ENCODE measurements at places on chromosomes 12 and 14. TPM values are rescaled to one million over a fixed set of nuclear protein-coding genes. Genes with fewer than 3 reads are reported as not detected.
A peak's percentile ranks its signal among the peaks of the same experiment; 100 is the strongest.

DNA sequence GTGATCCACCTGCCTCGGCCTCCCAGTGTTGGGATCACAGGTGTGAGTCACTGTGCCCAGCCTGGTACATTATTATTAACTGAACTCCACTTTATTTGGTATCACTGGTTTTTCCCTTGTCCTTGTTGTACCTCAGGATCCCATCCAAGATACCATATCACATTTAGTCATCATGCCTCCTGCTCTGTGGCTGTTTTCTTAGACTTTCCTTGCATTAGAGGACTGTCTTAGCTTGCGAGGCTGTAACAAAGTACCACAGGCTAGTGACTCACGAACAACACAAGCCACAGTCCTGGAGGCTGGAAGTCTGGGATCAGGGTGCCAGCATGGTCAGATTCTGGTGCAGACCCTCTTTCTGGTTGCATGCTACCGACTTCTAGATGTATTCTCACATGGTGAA lies 12.2 kb downstream of the KLC1 start:
- DNase-seq, result peak; percentile 74

GRCh38 chr12:130665753-130666152 lies 50.3 kb downstream of the RIMBP2 start:
- no peak for DNase-seq

MIP gene
- total RNA-seq, result not detected

DNA sequence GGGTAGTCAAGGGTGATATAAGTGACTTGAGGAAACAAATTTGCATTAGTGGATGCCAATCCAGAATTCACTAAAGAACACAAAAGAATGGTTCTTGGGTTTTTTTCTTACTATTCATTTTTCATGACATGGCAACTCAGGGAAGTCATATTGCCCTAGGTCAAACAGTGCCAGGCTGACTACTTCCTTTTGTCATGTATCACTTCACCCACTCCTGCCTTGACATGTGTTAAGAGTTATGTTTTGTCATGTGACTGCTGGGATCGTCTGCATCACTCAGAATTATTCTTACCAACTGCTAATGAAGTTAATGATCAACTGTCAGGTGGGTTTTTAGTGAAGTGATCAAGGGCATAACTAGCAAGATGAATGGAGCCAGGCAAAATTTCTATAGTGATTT lies 74.2 kb downstream of the PRORP start:
- no peak for DNase-seq

PRPH gene
- total RNA-seq, result 6.9 TPM

DNA sequence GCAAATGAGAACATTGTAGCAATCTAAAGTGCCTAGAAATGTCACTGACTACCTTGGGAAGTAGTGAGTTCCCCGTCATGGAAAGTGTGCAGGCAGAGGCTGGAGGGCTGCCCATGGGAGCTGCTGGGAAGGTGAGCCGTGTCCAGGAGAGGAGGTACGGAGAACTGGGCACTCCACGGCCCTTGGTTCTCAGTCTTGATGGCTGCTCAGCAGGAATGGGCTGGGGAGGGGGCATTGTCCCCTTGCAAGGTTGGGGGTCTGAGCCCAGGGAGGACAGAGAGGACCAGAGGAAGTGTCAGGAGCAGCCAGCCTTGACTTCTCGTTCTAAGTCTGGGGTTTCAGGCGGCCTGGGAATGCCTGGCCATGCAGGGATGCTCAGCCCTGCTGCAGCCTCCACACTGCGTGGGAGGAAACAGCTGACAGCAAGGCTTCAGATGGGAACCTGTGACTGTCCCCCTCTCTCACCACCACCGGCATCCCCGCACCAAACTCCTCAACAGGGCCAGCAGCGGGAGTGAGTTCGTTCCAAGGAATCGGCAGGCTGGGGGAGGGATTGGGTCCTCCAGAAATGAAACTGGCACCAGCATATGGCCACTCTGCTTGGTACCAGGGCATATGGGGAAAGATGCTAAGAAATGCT lies 140.2 kb downstream of the BCL11B start:
- no peak for DNase-seq

FBRSL1 gene
- total RNA-seq, result 22.5 TPM

DNA sequence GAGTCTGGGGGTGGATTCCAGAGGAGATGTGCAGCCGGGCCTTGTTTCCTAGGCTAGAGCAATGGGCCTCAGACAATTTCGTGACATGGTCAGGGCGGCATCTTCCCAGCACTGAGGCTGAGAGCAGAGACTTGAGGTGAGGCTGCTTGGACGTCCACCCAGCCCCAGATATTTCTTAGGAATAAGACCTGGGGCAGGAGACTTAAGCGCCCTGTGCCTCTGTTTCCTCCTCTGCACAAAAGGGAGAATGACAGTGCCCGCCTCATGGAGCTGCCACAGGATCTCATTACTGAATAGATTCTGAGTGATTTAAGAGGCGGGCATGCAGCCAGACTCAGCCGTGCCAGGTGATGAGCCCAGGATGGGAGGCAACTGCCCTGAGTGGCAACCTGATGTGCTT lies 297.9 kb upstream of the SFSWAP start:
- no peak for DNase-seq

DNA sequence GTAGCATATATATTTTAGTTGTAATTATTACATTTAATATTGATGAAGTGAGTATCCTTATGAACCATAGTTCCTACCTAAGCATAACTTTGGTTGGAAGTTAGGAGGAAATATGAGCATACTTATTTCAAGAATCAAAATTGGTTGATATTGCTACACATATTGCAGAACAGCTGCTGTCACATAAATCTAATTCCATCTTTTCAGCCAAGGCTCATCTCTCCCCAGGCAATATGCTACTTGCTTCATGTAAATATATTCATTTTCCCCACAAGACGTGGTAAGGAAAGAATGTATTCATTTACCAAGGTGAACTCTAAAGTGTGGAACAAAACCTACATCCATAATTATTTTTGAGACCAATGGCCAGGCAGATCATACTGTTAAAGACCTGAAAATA lies 62.5 kb upstream of the HIF1A start:
- DNase-seq, result no peak

GPX2 gene
- not detected for total RNA-seq

GRCh38 chr12:26203167-26203780 lies 7.9 kb downstream of the SSPN start:
- DNase-seq, result no peak

- DNase-seq, result no peak
Measured at GRCh38 chr12:27387473-27387872, 54.8 kb downstream of the BMAL2 start.

GRCh38 chr12:46792925-46793324 lies 32.9 kb downstream of the SLC38A4 start:
- DNase-seq, result no peak

GRCh38 chr12:64332938-64333337 lies 57.6 kb downstream of the C12orf56 start:
- no peak for DNase-seq

DNA sequence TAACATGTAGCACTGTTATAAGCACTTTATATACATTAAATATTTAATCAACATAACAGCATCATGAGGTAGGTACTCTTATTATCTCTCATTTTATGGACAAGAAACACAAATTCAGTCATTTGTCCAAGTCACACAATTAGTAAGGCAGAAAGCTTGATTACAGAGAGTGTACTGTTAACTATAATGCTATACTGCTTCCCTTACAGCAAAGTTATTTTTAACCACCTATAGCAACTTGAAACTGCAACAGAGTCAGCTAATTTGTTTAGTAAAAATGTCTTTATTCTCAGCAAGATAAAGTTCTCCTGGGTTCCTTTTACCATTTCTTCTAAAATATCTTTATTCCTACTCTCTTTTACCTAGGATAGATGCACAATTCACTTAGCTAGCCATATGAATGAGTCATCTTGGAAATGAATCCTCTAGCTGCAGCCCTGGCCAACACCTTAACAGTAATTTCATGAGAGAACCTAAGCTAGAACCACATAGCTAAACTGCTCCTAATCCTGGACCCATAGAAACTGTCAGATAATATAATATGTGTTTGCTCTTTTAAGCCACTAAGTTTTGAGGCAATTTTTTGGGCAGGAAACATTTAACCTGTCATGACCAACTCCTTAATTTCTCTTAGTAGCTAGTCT lies 90.2 kb upstream of the HECTD1 start:
- no peak for DNase-seq

GRIN2B gene
- total RNA-seq, result not detected

FAM161B gene
- total RNA-seq, result 1.5 TPM

GRCh38 chr14:102878174-102878969 lies 44.1 kb upstream of the AMN start:
- no peak for DNase-seq

DNA sequence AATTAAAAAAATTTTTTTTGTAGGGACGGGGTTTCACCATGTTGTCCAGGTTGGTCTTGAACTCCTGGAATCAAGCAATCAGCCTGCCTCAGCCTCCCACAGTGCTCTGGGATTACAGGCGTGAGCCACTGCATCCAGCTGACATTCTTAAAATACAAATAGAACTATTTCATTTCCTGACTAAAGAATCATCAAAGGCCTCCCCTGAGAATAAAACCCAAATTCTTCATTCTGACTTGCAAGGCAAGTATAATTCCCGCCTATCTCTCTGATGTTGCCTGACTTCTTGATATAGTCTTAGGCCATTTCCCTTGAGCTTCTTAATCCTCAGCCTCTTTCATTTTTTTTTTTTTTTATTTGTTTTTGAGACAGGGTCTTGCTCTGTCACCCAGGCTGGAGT lies 4.4 kb upstream of the BICD1 start:
- no peak for DNase-seq

GRCh38 chr14:77667331-77667730 lies 40.5 kb downstream of the ALKBH1 start:
- no peak for DNase-seq

- no peak for DNase-seq
Measured at GRCh38 chr12:129540249-129540648, 363.6 kb downstream of the TMEM132D start.

GALNT8 gene
- not detected for total RNA-seq

GRCh38 chr12:108379823-108380222 lies 40.7 kb upstream of the CMKLR1 start:
- DNase-seq, result no peak

DNA sequence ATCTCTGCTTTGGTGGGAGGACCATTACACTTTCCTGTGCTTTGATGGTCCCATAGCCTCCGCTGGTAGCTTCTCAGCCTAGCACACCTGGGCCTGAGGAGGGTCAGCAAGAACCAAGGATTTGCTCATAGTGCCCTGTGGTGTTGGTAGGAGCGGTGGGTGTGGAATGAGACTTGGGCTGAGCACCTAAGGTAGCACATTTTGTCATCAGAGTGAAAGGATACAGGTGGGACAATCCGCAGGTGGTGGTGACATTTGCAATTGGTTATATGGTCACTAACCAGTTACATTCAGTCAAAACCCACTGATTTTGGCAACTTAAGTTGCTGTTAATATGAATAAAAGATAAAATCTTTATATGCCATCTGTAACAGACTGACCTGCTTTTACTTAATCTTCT lies 46.7 kb downstream of the TTC6 start:
- DNase-seq, result no peak

GRCh38 chr14:104267895-104268294 lies 129.5 kb downstream of the KIF26A start:
- DNase-seq, result no peak

DNA sequence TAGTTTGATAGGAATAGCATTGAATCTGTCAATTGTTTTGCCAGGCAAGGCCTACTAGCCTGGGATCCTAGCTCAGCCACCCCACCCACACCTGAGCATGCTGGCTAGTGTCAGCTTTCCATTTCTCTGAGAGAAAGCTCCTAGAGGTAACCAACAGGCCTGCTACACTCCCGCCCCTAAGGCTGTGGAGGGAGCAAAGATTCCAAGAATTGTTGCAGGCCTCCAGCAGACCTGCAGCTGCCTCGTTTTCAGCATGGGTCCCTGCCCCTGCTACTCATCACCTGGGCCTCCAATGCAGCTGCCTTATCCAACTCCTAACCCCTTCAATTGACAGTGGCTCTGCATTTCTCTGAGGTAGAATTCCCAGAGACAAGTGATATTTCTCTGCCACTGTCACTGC lies 852.4 kb upstream of the MDGA2 start:
- no peak for DNase-seq

GRCh38 chr14:70909733-70910614 lies 2.7 kb downstream of the PCNX1 start:
- DNase-seq, result no peak

SPRYD4 gene
- 2.2 TPM for total RNA-seq

RNASE3 gene
- not detected for total RNA-seq

DNA sequence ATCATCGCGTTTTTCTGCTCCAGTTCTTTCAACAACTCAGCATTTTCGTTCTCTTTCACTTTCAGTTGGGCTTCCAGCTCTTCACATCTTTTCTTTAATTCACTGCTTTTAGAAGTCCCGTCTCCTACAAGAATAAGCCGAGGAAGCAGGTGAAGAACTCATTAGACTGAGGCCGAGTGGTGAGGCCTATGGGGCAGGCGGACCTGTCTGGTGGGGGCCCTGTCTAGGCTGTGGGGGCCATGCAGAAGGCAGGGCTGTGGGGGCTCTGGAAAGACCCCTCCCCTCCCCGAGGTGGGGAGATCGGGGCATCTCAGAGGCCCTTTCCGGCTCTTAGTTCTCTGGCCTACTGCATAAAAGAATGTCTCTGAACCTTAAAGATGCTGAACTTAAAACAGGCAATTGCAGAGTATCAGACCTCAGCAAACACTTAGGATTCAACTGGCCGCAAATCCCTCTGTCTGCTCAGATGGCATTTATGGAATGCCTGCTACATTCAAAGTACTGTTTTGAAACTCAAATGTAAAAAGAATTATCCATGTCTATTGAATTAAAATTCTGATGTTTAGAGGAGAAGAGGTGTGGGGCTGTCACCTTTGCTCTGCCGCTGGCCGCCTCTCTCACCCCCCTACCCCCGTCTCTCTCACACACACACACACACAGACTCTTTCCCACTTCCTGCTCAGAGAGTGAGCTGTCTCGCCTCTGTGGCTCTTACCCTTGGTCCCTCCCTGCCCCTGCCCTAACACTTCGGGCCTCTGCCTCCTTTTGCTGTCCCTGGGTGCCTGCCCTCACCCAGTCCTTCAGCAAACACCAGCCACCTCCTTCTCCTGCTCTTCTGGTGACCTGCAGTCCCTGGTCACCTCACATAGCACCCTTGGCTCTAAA lies 34.7 kb downstream of the CCDC92 start:
- no peak for DNase-seq

PHETA1 gene
- total RNA-seq, result 16.6 TPM

- DNase-seq, result no peak
Measured at GRCh38 chr12:15044471-15044870, 71.6 kb downstream of the PDE6H start.

DNA sequence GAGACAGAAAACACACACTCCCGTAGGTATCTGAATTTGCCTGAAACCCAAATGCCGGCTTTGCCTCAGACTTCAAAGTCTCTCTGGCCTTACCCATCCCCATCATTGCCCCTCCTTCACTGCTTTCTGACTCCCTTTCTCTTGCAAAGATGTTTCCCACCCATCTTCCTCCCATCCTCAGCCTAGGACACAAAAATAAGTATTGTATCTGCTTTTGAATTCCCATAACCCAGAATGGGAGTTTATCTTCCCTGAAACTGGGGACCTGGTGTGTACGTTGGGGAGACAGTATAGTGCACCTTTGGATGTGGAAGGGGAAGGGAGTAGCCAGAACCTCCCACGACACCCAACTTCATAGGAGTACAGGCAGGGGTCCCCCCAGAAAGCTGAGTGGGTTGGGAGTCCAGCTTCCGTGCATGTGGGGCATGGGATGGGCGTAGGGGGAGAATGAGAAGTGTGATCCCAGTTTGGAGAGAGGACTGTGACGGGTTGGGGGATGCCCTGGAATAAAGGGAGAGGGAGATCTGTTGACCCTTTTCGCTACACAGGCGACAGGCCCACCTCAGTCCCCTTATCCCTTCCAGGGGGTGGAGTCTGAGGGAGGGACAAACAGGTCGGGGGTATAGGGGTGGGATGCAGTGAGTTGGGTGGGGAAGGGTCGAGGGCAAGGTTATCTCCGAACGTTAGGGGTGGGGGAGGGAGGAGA lies 488 bp upstream of the KIF5A start:
- DNase-seq, result no peak

RDH12 gene
- 0.17 TPM for total RNA-seq

EDDM3A gene
- not detected for total RNA-seq
